Astrocyte of the hippocampus (primary cell): ENCODE measurements at places on chromosomes 12 and 14.

GRCh38 chr12:64392221-64392620 is 1.7 kb upstream of the C12orf56 start:
- DNase-seq = peak; percentile 43

DNA sequence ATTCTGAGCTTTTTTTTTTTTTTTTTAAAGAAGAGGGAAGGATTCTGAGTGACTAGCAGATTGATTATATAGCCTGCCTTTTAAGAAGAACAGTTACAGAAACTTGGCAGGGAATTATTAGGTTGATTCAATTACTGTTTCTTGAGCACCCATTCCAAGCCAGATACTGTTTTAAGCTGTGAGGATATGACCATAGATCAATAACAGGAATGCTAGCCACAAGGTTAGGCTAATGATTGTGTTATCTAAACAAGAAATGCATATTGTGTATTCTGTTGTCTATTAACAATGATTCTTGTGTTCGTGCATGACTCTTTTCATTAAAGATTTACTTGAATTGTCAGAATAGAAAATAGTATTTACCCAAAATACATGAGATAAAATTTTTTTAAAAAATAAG is 67.1 kb downstream of the PRORP start:
- no peak for DNase-seq

DNA sequence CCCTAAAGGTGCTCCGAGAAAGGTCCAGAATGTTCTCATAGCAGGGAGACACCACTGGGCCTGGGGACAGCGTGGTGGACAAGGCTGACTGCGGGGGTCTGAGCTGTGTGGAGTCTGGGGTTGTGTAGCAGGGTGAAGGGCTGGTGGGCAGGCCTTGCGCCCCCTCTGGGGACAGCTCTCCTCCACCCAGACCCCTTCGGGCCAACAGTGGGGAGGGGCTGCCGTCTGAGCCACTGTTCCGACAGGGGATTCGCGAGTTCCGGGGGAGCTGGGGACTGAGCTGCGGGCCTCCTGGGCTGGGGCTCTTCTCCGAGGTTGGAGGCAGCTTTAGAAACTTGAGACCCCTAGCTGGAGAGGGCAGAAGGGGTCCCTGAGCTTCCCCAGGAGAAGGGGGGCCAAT is 32.1 kb downstream of the NCKAP5L start:
- DNase-seq = no peak

- DNase-seq = no peak
These were observed 12.3 kb upstream of the GPRC5D start for GRCh38 chr12:12964255-12964654.

DNA sequence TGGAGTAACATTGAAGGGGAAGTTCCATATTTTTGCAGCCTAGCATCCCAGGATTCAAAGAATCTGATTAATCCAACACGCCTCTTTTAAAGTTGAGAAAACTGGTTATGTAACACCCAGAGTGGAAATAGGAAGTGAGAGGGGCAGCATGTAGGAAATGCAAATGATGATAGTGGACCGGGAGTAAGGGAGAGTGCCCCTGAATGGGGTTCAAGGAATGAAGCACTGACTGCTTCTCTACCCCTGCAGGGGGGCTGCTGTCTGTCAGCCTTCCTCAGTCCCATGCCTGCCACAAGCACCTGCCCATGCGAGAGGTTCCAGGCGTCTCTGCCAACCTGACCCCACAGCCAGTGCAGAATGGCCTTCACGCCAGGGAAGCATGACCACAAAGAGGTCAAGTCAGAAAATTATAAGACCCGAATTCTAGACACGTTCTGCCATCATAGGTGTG is 126.5 kb upstream of the CCND2 start:
- DNase-seq = no peak

GRCh38 chr14:61420326-61420725 is 98.9 kb downstream of the PRKCH start:
- peak; percentile 39 for DNase-seq

GRCh38 chr12:40907115-40907527 is 214.9 kb downstream of the CNTN1 start:
- peak; percentile 42 for DNase-seq

DNA sequence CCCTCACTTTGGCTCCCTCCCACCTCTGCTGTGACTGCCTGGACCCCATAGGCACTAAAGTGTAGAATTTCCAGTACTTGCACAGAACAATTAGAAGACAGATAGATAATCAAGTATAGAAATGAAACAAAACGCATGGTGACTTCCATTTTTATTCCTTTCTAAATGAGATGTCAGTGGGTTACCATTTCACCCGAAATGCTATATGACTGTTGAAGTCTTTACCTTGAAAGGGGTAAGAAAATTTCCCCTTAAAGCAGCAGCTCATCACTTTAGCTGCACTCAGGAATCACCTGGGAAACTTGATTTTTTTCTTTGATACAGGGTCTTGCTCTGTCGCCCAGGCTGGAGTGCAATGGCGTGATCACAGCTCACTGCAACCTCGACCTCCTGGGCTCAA is 12.5 kb upstream of the KSR2 start:
- DNase-seq = no peak
